Stimulated activated CD4-positive, alpha-beta T cell treated with anti-CD3 and anti-CD28 coated beads, Interleukin-4, amount 100 ng/mL, for 4 hours (primary cell): ENCODE measurements at places on chromosomes 12 and 14.

DNA sequence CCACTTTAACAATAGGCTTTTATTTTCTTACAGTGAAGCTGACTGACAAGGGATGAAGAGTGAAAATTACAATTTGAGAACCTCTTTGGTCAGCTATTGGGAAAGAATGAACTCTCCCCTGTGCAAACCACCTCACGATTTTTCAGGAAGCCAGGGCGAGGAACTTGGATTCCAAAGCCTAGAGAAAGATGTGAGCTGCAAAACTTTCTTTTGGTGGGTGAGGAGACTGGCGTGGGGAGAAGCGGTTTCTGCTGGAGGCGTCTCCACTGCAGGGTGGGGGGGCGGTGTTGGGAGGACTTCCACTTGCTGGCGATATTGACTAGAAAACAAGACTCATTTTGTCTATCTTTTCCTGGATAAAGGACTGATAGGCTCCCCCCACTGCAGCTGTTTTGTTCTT, 59.3 kb upstream of the VRK1 start:
- no peak for DNase-seq

GRCh38 chr14:23053426-23053825, 3.9 kb downstream of the CDH24 start:
- DNase-seq: no peak

DNA sequence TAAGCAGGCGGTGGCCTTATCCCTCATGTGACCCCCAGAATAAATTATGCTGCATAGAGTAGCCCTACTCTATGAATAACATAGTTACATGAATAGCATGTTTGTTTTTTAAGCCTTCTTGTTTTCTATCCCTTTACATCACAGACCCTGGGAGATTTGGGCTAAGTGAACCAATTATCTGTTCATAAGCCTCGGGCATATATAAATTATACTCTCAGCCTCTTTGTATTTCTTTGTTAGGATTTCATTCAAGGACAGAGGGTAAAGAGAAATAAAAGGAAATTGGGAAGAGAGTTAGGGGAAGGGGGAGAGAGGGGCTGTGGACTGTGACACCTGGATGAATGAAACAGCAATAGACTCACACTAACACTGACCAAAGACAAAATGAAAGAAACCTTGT, 35.3 kb upstream of the RTRAF start:
- no peak for DNase-seq

DNA sequence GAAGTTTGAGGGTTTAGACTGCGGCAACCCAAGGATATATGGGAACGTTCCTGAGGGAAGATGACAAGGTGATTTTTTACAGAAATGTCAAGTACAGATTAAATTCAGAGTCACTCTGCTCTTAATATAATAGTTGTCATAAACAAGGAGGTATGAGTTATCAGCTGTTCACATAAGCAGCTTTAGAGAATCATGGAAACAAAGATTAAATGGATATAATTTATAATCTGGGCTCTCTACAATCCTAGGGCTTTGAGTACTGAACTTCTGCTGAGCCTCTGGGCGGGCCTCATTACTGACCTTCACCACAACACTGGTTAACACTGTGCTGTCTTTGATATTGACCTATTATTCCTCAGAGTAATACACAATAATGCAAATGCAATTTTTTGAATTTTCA, 577.8 kb downstream of the RPS29 start:
- no peak for DNase-seq

DNA sequence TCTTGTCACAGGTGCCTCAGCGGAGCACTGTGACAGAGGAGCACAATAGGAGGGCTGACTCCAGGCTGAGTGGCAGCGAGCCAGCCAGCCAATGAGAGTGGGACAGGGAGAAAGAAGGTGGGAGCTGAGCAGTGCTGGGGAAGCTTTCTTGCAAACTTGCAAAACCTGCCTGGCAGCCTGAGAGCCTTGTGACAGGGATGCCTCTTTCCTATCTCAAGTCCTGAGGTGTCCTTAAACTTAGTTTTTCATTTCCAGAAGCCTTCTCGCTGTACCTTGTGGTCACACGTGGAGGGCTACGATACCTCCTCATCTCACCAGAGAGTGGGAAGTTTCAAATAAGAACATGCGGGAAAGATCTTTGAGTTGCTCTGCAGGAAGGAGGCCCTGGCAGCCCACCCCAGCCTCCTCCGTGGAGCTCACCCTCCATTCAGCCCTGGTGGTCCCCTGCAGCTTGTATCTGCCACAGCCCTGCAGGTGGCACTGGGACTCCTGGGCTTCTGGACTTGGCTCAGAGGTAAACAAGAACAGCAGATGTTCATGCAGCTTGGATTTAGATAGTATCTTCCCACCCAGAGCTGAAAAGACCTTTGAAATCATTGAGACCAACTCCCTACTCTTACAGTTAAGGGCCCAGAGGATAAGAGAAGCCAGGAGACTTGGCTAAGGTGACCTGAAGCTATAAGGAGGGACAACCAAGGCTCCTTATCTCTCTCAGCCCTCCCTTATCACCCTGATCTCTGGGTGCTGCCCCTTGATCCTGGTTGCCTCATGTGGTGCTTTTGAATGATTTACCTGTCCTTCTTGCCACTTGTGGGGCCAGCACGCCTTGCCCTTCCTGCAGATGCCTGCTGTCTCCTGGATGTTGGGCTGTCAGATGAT, 153.5 kb upstream of the MAX start:
- DNase-seq: no peak

- no peak for DNase-seq
These were observed 21.6 kb downstream of the MRPS35 start for GRCh38 chr12:27732281-27732680.

GRCh38 chr14:53967606-53968005, 11.0 kb upstream of the BMP4 start:
- DNase-seq: no peak

GRCh38 chr12:51399891-51400290, 8.7 kb upstream of the GALNT6 start:
- DNase-seq: no peak

DNA sequence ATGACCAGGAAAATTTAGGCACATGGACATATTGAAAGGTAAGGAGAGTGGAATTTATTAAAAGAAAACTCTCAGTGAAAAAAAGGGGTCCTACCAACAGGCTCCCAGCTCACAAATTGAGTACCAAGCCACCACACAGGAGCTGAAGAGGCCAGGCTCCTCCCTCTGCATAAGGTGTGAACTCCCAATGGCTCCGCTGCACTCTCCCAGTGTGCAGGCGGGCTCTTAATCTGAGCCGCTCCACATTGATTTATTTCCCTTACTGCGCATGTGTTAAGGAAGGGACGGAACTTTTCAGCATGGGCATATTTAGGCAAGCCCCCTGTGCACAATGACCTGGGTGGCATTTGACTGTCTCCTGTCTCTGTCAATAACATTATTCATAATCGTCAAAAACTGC, 68.6 kb upstream of the PLEKHG7 start:
- DNase-seq: no peak

- no peak for DNase-seq
These were observed 5.7 kb upstream of the SLCO1A2 start for GRCh38 chr12:21340403-21340802.

DNA sequence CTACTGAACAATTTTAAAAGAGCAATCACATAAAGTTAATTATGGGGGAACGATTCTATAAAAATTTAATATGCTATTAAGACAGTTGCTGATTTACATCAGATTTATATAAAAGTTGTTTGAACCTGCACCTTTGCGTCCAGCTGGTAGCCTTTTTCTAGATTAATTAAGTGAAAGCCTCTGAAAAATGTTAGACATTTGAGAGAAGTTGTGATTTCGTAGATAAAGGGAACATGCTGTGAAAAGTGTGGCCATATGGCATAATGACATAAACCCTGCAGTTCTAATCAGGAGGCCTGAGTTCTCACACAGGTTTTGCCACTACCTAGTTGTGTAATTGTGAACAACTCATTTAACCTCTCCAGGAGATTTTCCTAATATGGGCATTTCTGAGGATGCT, 187.2 kb downstream of the TMTC2 start:
- DNase-seq: no peak

GRCh38 chr12:88067301-88067700, 38.1 kb upstream of the C12orf50 start:
- no peak for DNase-seq

GRCh38 chr14:51884086-51884927, 23.9 kb downstream of the GNG2 start:
- DNase-seq: no peak

- DNase-seq: no peak
These were observed 10.6 kb downstream of the AHNAK2 start for GRCh38 chr14:104967386-104968152.

GRCh38 chr14:25042362-25043299, 7.3 kb downstream of the STXBP6 start:
- DNase-seq: no peak

DNA sequence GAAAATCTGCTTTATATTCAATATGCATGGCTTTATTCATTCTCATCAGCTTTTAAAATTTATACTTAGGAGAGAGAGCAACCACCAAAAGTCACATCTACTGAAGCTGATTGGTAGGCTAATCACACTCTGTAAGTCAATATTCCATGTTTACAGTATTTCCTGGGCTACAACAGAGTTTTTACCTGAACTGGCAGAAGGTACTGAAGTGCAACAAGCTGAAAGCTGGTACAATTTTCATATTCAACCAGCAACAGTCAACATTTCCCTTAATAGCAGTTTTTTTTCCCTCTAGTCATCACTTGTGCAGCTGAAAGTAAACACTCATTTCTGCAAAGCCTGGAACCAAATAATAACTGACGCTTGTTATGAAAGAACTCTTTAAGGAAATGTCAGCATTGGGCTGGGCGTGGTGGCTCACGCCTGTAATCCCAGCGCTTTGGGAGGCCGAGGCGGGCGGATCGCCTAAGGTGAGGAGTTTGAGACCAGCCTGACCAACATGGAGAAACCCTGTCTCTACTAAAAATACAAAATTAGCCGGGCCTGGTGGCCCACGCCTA, 12.9 kb downstream of the BRAP start:
- DNase-seq: no peak

DNA sequence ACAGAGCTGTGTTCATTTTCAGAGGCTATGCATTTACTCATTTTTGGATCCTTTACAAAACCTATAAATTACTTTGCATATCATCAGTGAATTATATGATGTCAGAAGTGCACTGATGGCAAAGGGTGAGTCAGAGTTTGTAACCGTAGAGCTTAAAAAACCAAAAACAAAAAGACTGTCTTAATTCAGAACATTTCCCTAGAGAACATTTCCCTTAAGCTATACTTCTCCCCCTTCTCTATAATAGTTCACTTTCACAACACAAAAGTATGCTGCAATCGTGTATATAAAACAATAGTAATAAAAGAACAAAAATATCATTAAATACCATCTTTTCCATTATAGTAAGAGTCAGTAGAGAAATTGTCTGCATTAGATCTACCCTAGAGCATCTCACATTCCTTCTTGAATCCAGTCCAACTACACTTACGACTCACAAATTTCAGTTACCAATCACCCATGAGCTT, 934.9 kb downstream of the LRFN5 start:
- no peak for DNase-seq

GRCh38 chr12:116216022-116216756, 61.3 kb downstream of the MED13L start:
- no peak for DNase-seq

DNA sequence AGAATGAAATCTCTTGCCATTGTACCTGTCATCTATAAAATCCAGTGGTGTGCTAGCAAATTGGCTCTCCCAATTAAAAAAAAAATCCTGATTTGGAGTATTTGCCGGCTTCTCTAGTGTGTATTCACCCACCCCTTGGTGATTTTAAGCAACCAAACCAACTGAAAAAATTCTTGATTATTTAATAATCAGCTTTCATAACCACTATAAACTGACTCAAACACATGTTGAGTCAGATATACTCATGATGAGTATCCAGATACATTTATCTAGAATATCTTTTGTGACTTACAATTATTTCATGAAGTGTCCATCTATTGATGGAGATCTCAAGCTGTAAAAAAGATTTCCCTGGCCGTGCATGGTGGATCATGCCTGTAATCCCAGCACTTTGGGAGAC, 205.4 kb downstream of the RASSF9 start:
- no peak for DNase-seq

GRCh38 chr12:76863837-76864236, 15.0 kb downstream of the CSRP2 start:
- DNase-seq: no peak

- no peak for DNase-seq
These were observed 6.7 kb downstream of the BAG5 start for GRCh38 chr14:103555559-103556337.

DNA sequence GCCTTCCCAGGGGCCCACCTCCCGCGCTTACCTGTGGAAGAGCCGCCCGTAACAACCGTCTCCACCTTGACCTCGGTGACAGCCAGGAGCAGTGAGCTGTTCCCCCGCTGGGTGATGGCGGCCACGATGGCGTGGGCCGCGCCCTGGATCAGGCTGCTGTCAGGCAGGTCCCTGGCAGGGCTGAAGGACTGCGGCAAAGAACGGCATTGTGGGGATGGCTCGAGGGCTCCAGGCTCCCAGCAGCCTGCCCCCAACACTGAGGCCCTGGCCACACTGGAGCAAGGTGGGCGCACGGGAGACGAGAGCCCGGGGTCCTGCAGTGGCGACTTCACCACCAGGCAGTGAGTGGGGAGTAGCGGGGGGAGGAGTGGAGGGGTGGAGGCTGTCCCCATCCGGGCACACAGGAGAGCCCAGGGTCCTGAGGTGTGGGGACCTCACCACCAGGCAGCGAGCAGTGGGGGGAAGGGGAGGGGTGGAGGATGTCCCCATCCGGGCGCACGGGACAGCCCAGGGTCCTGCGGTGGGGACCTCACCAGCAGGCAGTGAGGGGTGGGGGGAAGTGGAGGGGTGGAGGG, 25.0 kb downstream of the JAG2 start:
- no peak for DNase-seq

GRCh38 chr14:99603471-99604277, at the start of gene CCDC85C:
TSS of gene CCDC85C (minus strand) at chr14:99604207. CDS start at chr14:99603959, 248 bp downstream.
- peak; percentile 36 for DNase-seq

- DNase-seq: no peak
These were observed 15.2 kb downstream of the ERC1 start for GRCh38 chr12:1006255-1006654.

DNA sequence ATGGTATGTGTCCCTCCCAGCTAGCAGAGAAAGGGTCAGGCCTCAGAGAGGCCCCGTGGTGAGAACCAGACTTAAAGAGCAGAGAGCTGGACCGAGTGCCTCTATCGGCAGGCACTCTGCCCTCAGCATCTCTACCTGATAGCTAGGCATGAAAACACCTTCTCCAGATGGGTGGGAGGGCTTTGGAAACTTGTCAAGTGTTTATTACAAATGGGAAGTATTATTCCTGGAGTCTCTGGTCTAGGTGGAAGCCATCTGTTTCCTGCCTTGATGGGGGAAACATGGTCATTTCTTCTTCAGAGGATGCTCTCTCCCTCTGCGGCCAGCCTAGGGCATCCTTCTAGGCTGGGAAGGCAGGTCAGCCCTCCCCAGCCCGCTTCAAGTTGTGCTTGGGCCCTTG, 2.3 kb downstream of the TMEM63C start:
- DNase-seq: no peak
